ENCODE measurements at places on chromosomes 1 and 21. TPM values are rescaled to one million over a fixed set of nuclear protein-coding genes. Genes with fewer than 3 reads are reported as not detected.

DNA sequence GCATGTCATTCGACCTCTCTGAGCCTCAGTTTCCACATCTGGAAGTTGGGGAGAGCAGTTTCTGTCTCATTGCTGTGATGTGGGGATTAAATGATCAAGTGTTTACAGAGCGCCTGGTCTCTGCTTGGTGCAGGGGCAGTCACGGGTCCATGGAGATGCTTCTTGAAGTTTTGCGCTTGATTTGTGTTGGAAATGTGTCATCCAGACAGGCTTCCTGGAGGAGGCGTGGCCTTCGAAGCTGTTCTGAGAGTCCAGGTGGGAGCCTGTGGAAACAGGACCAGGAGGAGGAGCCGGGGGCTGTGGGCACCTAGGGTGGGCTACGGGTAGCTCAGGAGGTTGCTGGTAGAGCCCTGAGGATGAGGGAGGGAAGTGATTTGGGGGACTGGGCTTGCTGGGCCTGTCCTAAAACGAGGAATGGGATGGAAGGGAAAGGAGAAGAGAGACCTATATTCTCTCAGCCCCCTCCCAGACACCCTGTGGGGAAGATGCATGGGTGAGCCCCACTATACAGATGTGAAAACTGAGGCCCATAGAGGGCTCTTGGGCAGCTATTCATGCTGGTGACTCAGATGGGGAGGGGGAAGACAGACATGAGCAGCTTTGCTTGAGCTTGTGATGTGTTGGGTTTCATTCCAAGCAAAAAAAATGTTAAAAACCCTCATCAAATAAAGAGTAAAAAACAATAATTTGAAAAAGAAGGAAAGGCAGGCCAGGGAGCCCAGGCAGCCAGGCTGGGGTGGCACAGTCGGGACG lies 107.2 kb upstream of the WNT4 start:
- DNase-seq, result no peak

- no peak for DNase-seq
Observed at GRCh38 chr1:195946500-195946899, 661.7 kb downstream of the KCNT2 start.

DNA sequence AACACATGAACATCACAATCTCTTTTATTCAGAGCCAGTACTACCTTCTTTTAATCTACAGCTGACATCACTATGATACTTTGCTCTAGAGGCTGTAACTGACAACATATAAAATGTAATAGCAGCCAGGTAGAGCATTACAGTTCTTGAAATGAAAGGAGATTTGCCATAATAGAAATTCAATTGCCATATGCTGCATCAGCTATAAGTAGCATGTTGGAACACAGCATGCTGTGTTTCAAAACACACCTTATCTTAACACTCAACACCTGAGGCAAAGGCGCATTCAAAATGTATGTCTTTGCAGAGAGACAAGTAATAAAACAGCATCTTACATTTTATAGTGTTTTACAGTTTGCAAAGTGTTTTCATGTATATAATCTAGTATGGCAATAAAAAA lies 24.0 kb upstream of the KRTAP21-1 start:
- no peak for DNase-seq

- no peak for DNase-seq
Observed at GRCh38 chr1:145784409-145784808, 39.5 kb downstream of the RNF115 start.

The CCDC27 gene
- polyA plus RNA-seq, result 0.27 TPM

The ZBTB8A gene
- polyA plus RNA-seq, result 16.5 TPM

The SH2D5 gene
- 0.61 TPM for polyA plus RNA-seq
